NCI-H1436 (cell line): ENCODE measurements at places on chromosomes 3 and 15.

- no peak for DNase-seq
Measured at GRCh38 chr3:179324270-179324754, 1.5 kb downstream of the ZNF639 start.

GRCh38 chr3:51619983-51620382 lies 51.1 kb upstream of the TEX264 start:
- DNase-seq, result no peak

DNA sequence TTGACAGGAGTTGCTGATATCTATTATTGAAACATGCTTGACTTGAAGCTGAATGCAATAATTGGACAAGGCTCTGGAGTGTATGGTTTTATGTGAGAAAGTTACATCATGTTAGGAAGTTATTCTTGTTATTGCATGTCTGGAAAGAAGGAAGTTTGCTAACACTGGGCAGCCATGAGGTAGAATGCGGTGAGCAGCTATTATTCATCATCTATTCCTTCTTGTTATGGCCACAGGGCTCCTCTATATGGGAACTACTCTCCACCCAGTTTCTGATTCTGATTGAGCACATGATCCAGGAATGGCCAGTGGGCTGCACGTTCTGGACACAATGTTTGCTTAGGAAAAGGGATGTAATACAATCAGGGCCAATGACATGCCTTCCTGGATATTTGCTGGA lies 37.8 kb upstream of the SCN5A start:
- DNase-seq, result no peak

DNA sequence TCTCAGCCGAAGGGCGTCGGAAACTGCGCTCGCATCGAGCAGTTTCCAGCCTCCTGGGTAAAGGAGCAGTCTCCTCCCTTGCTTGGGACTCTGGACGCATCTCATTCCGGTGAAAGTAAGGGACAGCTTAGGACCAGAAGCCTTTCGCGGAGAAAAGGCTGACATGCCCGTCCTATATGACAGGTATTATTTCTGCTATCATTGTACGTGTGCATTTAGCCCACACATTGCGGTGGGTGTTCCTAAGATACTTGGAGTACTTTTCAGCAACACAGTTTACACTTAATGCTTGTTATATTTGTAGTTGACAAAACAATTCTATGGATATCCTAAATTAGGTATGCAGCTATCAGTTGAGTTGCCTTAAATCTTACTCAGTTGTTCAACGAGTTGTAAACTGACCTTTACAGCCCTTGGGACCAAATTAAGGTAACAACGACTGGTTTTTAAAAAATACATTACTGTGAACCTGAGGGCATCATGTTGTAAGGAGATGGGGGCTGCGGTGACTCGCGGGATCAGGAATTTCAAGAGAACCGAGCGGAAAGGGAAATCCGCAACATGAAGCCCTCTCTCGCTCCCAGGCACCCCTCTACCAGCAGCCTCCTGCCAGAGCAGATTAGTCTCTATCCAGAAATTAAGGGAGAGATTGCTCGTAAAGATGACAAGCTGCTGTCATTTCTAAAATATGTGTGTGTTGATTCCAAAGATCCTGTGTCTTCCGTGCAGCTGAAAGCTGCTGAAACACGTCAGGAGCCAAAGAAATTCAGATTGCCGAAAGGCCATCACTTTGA lies 632 bp upstream of the COPS2 start:
- no peak for DNase-seq

GRCh38 chr3:107313711-107314110 lies 63.5 kb upstream of the CCDC54 start:
- DNase-seq, result no peak

DNA sequence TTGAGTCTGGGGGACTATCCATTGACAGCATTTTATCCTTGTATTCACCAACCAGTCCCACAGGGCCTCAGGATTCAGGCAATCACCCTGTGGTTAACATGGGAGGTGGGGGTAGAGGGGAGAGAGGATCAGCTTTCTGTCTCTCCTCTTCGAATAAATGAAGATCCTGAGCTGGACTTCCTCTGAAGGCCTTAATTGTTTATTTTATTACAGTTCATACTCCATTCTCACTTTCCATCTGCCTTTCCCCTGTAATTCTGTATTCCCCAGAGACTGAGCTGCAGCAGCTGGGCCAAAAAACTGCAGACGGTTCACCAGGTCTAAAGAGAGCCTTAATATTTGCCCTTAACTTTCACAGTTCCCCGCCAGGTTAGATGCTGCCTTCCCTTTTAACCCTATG lies 11.9 kb downstream of the TAGLN3 start:
- peak; percentile 89 for DNase-seq

- no peak for DNase-seq
Measured at GRCh38 chr3:65851827-65852226, 186.9 kb downstream of the MAGI1 start.

DNA sequence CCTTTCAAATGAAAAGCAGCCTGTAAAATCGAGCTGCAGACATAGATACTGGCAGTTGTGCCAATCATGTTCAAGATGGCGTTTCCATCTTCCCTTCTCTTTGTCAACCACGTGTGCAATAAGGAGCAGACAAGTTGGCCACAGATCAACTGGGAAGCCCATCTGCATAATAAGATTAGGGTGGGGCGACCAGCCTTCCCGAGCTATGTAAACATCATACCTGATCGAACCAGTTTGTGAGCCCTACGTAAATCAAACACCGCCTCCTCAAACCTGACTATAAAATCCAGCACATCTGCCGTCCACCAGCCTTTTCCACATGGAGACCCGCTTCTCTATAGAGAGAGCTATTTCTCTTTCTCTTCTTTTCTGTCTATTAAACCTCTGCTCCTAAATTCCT lies 37.2 kb downstream of the TRIM42 start:
- no peak for DNase-seq

GRCh38 chr3:189488241-189488767 lies 142.9 kb upstream of the TP63 start:
- DNase-seq, result no peak

- DNase-seq, result no peak
Measured at GRCh38 chr15:85327820-85328219, 52.6 kb upstream of the AKAP13 start.
